Stimulated activated CD8-positive, alpha-beta memory T cell treated with anti-CD3 and anti-CD28 coated beads, Interleukin-12 subunit alpha, Interleukin-12 subunit beta, amount 100 ng/mL, for 4 hours (primary cell): ENCODE measurements at places on chromosomes 3 and 15.

DNA sequence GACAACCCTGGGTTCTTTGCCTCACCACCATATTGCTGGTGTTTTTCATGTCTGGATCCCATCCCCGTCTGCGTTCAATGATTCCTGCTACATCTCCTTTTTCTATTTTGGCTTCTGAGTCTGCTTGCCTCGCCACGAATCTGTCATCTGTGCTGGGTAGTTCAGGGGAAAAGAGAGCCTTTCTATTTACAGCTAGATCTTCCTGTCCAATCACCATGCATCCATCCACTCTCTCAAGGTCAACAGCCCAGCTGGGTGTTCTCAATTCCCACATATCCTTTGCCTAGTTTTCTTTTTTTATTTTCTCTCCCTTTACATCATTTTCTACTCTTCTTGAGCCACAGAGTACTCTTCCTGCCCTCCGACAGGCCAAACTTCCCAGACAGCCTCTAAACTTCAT, 104.8 kb upstream of the RAD18 start:
- no peak for DNase-seq

DNA sequence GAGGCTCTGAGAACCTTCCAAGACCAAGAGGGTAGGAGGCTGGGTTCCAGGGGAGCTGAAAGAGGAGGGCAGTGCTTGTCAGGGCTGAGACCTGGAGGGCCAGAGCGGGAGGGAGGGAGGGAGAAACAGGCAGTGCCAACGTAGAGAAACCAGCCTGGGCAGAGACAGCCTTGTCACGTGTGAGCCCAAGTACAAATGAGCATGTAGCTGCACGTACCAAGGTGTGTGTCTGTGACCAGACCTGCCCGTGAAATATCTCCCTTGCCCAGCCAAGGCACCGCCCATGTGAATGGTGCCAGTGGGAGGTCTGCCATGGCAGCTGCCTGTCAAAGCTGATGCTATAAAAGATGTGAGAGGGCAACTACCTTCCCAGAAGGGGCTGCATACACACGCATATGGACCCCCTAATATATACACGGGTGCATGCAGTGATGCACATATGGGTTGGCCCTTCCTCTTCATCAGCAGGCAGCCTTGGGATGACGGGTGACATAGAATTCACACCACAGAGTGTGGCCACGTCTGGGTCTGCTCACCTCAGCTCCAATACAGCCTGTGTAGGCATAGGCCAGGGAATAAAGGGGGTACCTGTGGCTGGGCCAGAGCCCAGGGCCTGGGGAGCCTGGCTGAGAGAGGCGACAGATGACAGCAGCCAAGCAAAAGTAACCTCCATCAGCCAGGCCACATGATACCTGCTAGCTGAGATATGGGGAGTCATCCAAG, 7.8 kb upstream of the CTDSPL start:
- DNase-seq = no peak

- DNase-seq = no peak
Observed at GRCh38 chr15:39393575-39394335, 187.1 kb upstream of the THBS1 start.

GRCh38 chr15:71800835-71801745, 9.3 kb upstream of the NR2E3 start:
- no peak for DNase-seq

- DNase-seq = no peak
Observed at GRCh38 chr15:59335207-59335786, 37.4 kb downstream of the MYO1E start.

DNA sequence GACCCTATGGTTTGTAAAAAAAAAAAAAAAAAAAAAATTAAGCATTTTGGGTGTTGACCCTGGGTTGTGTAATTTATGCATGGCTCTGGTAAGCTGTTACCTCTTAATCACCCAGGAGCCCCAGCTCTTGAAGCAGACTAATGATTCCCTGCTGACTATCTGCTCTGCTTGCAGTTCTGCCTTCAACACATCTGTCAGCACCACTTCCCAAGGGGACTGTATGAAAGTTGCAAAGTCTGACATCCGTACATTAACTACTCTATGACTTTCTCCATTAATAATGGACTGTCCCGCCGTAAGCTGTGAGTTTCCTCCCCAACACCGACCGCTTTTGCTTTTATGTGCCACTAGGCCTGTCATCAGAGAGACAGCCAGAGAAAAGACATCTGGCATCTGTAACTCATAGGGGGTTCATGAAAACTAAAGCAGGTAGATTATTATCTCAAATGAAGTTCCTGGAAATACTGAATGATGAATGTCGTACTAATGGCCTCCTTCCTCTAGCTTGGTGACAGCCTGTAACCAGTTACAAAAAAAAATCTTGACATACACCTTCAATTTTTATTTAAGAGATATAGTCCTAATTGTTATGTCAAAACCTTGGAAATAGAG, 271.5 kb downstream of the IL5RA start:
- DNase-seq = no peak

DNA sequence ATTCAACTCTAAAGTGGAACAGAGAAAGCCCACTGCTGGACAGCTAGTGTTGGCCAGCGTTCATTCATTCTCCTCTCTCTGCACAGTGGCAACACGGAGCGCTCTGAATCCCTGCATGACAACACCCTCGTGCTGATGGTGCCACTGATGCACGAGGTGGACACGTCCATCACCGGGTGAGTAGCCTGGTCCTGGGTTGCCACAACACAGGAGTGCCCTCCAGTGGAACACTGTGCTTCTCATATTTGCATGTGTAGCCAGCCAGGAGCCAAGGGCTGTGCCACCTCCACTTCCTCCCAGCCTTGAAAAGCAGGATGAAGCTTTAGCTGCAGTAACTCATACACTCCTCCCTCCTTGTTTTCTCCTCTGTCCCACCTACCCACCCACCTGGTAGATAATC, 120.0 kb upstream of the CTDSPL start:
- no peak for DNase-seq

- no peak for DNase-seq
Observed at GRCh38 chr15:62141643-62142588, 23.2 kb downstream of the C2CD4B start.

DNA sequence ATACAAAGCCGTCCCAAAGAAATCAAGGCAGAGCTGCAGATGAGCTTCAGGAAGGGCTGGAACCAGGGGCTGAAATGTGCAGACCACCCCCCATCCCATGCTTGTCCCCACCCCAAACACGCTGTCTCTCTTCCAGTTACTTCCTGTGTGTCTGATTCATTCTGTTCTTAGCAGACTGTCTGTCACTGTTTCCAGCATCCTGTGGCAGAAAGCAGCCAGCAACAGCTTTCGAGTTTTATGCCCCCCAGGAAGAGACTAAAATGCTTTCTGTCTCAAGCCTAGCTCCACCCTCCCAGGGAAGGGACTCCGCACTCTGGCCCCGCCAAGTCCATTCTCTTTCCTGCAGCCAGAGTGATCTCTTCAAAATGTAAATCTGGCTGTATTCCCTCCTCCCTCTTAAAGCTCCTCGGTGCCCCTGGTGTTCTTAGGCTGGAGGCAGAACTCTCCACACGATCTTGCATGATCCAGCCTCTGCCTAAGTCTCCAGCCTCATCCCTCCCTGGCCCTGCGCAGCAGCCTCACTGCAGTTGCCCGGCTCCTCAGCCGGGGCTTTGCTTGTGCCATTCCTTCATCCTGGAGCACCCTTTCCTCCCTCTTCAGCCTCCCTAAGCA, 41.5 kb downstream of the HRH1 start:
- no peak for DNase-seq

GRCh38 chr3:127321371-127321770, 33.5 kb upstream of the PRR20G start:
- no peak for DNase-seq

GRCh38 chr3:124858275-124858674, 28.9 kb downstream of the ITGB5 start:
- DNase-seq = no peak

GRCh38 chr15:86630946-86631345, 551.3 kb downstream of the AGBL1 start:
- no peak for DNase-seq

GRCh38 chr15:63474810-63475316, 29.5 kb upstream of the USP3 start:
- no peak for DNase-seq

DNA sequence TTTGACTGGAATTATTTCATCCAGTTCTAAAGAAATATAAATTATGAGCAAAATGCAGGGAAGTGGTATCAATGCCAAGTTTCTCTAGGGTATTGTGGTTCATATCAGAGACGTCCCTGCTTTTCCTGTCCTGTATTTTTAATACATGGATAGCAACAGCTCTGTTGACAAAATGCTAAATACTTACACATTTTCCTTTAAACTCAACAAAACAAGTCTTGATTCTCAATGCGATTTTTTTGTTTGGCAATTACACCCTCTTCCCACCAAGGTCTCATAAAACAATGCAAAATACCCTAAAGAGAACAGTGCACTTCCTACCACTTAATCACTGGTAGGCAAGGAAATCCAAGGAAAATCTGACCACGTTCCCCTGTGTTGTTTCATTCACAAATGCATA, 120.0 kb downstream of the DUT start:
- no peak for DNase-seq

DNA sequence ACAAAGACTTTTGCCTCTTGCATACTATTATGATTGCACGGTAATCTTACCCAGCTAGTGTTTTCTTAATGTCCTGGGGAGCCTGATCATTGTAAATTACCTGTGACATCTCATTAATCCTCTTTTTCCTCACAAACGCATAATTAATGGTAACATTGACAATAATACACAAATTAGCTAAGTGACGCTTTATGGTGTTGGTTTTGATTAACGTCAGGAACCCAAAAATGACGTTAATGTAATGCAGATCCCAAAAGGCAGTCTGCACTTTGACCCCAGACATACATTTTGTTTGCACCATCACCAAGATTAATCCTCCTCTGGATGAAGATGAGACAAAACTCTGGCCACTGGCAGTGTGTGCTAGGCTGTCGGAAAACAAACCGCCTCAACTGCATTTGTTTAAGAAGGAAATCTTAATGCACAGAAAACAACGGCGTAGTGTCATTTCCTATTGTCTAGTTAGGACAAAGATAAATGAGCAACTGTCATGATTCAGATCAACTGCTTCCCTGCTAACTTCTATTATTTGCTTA, 83.9 kb upstream of the CDIN1 start:
- no peak for DNase-seq

- no peak for DNase-seq
Observed at GRCh38 chr15:67188551-67189218, 65.8 kb downstream of the AAGAB start.

DNA sequence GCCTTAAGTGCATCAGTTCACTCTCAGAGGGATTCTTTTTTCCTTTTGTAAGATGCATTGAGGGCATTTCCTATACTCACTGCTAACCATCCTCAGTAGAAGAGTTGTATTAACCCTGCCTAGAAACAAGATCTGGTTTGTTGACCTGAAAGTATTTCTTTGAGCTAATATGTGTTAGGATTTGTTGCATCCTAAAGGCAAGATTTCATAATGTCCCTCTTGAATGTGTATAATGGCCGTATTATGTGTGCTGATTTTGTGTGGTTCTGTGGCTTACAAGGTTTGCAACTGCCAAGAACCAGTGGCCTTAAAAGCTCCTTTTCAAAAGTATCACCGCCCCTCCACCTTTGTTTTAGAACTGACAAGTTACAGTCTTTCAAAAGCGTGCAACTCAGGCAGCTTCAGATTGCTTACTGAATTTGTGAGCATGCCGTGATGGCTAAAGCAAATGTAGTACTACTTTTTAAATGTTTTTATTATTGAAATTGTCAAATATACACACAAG, 182.0 kb upstream of the BHLHE40 start:
- no peak for DNase-seq

DNA sequence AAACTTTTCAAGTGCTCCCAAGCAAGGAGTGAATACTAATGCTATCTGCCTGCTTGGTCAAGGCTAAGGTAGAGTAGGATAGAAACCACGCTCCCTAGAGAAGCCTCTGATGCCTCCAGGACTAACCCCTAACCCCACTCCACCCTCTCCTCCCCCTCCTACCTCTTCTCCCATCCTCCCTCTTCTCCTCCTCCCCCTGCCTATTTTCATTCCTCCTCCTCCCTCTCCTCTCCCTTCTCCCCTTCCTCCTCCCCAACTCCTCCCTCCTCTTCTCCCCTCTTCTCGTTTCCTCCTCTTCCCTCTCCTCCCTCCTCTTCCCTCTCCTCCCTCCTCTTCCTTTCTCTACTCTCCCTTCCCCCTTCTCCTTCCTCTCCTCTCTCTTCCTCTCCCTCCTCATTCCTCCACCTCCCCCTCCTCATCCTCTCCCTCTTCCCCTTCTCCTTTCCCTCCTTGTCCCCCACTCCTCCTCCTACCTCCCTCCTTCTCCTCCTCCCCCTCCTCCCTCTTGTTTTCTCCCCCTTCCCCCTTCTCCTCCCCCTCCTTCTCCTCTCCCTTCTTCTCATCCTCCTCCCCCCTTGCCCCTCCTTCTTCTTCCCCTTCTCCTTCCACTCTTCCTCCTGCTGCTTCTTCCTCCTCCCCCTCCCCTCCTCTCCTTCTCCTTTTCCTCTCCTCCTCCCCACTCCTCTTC, 12.8 kb upstream of the MEX3B start:
- no peak for DNase-seq

DNA sequence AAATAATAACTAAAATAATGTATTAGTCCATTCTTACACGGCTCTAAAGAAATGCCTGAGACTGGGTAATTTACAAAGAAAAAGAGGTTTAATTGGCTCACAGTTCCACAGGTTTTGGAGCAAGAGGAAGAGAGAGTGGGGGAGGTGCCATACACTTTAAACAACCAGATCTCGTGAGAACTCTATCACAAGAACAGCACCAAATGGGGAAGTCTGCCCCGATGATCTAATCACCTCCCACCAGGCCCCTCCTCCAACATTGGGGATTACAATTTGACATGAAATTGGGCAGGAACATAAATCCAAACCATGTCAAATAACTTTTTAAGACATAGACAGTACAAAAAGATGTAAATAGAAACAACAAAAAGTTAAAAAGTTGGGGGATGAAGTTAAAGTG, 63.2 kb downstream of the ILDR1 start:
- no peak for DNase-seq

DNA sequence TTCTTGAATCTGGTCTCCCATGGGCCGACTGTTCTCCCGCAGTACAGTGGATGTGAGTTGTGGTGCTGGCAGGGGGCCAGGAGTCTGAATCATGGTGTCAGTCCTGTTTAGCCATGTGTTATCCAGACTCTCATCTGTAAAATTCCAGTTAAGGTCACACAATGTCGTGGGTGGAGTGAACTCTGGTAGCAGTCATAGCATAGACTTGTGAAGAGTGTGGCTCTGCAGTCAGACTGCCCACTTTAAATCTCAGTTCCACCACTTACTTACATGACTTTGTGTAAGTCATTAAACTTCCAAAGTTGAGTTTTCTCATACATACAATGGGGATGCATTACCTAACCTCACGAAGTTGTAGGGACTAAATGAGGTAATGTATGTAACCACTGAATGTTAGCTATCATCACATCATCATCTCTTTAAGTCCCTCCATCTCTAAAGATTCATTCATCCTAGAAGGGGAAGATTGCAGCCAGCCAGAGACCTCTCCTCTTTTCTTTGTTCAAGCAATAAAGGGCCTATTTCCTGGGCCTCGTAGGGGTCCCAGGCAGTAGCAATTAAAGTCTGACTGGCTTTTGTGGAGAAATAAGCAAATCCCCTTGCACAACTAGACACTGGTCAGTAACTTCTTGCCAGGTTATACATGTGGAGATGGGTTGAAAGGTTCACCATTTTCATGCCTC, 93.9 kb downstream of the PCCB start:
- DNase-seq = no peak

- no peak for DNase-seq
Observed at GRCh38 chr3:129624347-129625071, 18.0 kb upstream of the PLXND1 start.
